ENCODE measurements at places on chromosomes 11 and 22.

- DNase-seq: no peak
Observed at GRCh38 chr11:61694602-61694939, 14.4 kb downstream of the DAGLA start.

- no peak for DNase-seq
Observed at GRCh38 chr11:45871638-45872037, 13.8 kb upstream of the MAPK8IP1 start.

DNA sequence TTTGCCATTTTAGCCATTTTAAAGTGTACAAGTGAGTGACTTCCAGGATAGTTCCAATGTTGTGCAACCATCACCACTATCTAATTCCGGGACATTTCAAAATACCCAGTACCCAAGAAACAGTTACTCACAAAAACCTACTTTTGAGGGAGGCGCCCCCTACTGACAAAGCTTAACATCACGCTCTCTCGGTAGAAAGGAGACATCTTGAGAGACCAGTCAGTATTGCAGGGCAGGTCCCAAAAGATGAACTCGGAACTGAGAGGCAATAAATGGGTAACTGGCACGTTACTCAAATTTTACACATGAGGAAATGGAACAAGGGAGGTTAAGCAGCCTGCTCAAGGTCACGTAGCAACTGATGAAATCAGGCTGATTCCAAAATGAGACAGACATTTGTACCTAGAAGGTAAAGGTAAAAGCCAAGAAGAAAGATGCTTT lies 50.0 kb upstream of the POU2AF1 start:
- DNase-seq: peak; percentile 16

- DNase-seq: no peak
Observed at GRCh38 chr11:20584093-20584774, 15.2 kb upstream of the SLC6A5 start.

GRCh38 chr22:28185130-28185529 lies 266.1 kb upstream of the PITPNB start:
- no peak for DNase-seq

DNA sequence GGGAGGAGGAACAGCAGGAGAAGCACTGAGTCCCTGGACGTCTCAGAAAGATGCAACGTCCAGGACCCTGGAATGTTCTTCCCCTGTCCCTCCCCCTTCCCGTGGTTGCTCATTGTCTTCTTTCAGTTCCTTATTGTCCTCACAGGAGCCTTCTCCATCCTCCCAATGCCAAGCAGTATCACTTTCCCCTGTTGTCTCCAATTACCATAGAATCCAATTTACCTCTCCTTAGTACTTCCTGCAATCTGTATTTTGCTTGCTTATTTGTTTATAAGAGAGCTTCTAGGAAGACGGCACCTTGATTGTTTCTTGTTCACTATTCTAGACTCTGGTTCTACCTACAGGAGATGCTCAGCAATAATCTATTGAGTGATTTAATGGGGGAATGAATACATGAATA lies 1273.7 kb downstream of the LRRC4C start:
- DNase-seq: no peak

- no peak for DNase-seq
Observed at GRCh38 chr11:61609980-61610366, 29.1 kb upstream of the SYT7 start.

- DNase-seq: no peak
Observed at GRCh38 chr11:107174856-107175255, 156.6 kb upstream of the GUCY1A2 start.

DNA sequence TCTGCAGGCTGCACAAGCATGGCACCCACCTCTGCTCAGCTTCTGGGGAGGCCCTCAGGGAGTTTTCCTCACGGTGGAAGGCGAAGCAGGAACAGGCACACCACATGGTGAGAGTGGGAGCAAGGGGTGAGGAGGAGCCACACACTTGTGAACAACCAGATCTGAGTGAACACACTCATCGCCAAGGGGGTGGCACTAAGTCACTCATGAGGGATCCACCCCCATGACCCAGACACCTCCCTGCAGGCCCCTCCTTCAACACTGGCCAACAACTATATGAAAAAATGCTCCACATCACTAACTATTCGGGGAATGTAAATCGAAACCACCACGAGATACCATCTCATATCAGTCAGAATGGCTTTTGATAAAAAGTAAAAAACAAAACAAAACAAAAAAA lies 722 bp upstream of the KRTAP5-2 start:
- DNase-seq: no peak

- DNase-seq: no peak
Observed at GRCh38 chr11:8613036-8613435, 19.0 kb upstream of the STK33 start.

GRCh38 chr11:44177905-44178304 lies 82.4 kb downstream of the EXT2 start:
- no peak for DNase-seq

GRCh38 chr22:24357547-24357946 lies 69.9 kb upstream of the ADORA2A start:
- DNase-seq: no peak

DNA sequence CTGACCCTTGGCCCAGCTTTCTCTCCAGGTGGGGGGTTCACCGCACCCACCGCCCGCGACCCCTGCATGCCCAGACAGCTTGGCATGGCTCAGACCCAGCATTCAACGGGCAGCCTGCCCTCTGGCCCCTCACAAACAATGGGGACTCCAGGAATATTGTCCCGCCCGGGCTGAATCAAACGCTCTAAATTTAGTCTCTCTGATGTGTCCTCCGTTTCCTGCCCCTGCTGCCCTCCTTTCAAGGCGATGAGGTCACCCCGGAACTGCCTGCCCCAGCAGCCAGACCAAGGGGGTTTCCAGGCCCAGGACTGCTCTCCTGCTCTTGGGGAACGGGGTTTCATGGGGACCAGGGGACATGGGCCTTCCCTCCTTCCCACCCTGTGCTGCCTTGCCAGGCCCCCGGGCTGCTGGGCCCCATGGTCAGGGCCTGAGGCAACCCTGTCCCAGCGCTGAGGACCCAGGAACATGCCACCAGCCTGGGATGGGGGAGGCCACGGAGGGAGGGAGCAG lies 10.1 kb upstream of the PDGFB start:
- no peak for DNase-seq

DNA sequence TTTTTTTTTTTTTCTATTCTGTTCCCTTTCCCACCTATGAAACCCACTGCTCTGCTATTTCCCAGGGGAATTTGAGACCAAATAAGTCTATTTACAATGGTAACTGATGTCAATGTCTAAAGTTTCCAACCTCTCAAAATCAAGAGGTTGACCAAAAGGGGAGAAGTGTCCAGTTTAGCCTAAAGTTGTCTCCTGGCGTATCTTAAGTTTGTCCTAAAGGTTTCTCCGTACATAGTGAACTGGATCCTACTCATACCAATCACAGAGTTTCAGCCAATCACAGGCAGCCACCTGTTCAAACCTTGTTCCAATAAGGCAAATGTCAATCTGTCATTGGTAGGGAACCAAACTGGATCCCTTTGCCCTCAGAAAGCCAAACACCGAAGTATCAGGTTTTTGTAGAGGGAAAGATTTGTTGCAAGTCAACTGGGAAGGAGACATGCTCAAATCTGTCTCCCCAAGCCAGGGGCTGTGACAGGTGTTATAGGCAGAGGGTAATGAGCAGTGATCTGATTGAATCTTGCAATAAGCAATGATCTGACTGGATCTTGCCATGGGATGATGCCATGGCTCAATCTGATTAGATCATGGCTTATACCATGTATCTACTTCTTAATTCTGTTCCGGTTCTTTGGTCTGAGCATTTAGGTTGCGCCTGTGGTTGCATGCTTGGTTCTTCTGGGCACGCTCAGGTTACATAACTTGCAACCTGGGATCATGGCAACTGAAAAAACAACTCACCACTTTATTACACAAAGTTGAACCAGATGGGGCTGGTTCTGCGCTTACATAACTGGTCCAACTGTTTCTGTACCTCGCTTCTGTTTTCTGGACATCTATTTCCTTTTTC lies 1.1 kb upstream of the VPS37C start:
- no peak for DNase-seq

DNA sequence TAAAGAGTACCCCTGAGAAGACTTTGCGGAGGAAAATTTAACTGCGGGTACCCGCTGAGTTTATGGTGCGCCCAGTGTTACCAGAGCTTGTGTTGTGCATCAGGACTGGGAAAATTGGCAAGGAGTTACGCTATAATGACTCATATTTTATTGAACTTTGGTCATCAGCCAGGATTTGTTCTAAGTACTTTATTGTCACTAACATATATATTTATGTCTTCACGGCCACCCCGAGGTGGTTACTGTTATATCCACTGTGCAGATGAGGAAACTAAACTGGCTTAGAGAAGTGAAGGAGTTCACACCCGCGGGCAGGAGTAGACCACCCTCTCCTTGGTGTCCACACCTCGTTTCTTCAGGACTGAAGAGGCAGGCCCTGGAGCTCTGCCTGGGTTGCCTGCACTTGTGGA lies 667 bp downstream of the ACCS start:
- no peak for DNase-seq

DNA sequence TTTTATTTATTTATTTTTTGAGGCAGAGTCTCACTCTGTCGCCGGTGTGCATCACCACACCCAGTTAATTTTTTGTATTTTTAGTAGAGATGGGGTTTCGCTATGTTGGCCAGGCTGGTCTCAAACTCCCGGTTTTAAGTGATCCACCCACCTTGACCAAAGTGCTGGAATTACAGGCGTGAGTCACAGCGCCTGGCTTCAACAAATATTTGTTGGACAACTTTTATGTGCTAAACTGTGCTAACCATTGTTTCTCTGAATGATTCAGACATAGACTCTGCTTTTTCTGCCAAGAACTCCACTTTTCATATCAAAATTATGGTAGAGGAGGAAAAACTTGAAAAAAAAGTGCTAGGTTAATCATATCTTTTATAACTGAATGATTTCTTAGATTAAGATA lies 36.3 kb downstream of the MMP7 start:
- DNase-seq: no peak

GRCh38 chr11:131412061-131412460 lies 41.6 kb downstream of the NTM start:
- no peak for DNase-seq

GRCh38 chr22:38244106-38244505 lies 28.7 kb downstream of the TMEM184B start:
- DNase-seq: no peak

- no peak for DNase-seq
Observed at GRCh38 chr11:36567694-36568093, at the start of gene RAG1. TSS of gene RAG1 (plus strand) at chr11:36568007. CDS start at chr11:36573305, 5,298 bp downstream.

GRCh38 chr22:19722178-19722981 lies 959 bp upstream of the GP1BB start:
- no peak for DNase-seq

GRCh38 chr11:32893343-32894148 lies 935 bp downstream of the QSER1 start:
- DNase-seq: peak; percentile 19

DNA sequence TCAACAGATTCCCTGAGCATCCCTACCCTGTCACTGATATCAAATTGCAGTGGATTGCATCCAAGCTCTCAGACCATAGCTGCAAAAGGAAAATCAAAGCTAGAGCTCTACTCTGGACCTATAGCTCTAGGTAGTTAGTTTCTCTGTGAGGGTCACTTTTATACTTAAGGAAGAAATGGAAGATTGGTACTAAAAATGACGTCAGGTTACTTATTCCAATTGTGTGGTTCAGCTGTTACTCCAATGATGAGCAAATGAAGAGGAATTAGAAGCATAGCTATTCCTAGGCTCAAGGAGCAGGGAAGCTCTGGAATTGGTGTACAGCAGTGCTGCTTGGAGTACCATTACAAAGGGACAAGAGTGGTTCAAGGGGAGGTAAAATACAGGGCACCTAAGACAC lies 36.4 kb upstream of the GLYATL1 start:
- no peak for DNase-seq

DNA sequence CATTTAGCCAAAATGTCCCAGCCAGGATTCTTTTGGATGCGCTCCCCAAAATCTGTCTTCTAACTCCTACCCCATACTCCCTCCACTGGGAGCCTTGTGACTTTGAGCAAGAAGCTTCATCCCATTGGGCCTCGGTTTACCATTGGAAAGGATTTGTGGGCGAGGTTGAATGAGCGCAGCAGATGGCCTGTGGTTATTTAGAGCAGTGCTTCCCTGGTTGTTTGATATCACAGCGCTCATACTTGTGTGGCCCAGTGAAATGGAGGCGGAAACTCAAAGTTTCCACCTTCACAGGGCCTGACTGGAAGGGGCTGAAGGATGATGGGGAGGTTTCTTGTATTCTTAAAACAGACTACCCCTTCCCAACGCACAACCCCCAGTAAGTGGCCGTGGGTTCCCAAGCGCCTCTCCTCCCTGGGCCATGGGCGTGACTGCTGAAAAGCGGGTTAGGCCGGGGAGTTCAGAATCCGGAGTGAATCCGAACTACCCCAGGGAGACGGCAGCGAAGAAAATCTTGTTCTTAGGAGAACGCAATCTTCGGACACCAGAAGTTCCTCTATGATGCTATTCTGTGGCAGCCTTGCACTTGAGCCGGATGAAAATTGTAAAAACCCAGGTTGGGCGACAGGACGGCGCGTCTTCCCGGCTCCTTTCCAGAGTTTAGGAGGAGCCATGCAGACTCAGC lies 1.2 kb upstream of the ATF4 start:
- DNase-seq: no peak

GRCh38 chr11:282630-283360 lies 4.6 kb downstream of the NLRP6 start:
- no peak for DNase-seq

DNA sequence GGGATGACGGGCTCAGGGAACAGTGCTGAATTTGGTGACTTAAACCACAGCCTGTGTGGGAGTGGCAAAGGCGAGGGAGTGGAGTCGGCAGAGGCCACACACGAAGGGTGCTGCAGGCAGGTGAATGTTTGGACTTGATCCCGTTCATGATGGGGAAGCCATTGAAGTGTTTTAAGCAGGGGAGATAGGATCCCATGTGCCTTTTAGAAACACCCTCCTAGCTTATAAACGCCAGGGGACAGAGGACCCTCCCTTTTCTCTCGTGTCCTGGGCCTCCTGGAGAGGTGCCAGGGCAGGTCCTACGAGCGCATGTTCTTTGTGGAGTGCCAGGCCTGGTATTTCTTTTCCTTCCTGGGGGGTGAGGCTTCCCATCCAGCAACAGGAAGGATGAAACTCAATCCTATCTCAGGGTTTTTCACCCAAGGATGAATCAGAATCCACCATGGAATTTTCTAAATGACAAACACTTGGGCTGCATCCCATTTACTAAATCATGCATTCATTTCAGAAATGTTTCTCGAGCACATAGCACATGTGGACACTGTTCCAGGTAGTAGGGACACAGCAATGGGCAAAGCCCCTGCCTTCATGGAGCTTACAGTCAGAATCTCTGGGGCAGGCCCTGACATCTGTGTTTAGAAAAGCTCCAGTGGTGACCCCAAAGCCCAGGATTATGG lies 59.6 kb downstream of the CHRDL2 start:
- no peak for DNase-seq

- no peak for DNase-seq
Observed at GRCh38 chr11:73464347-73464746, 88.1 kb downstream of the RELT start.

GRCh38 chr22:28299309-28299708 lies 380.3 kb upstream of the PITPNB start:
- DNase-seq: no peak

All from activated CD4-positive, CD25-positive, alpha-beta regulatory T cell (primary cell).